NCI-H1436 (cell line): ENCODE measurements at places on chromosomes 5 and 9.
A peak's percentile ranks its signal among the peaks of the same experiment; 100 is the strongest.

DNA sequence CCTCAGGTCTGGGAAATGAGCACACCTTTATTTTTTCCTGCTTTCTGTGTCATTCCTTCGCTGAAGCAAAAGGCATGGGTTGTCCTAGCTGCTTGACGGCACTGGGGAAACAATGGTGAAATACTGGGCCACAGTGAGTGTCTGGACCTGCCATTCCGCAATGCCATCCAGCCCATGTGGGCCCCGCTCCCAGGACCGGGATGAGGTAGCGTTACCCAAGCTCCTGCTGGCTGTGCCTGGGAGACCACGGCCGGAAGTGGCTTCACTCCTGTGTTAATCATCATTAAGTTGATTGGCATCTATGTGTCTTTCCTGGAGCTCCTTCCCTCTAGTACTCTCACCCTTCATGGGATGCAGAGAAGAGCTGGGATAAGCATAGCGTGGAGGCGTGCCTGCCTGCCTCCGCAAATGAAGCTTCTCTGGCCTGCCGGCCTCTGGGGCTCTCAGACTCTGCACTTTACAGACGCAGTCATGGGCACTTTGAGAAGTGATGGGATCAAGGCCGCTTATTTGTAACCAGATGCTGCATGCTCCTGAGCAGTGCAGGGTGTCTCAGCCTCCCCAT, 16.5 kb upstream of the SMIM32 start:
- DNase-seq = no peak

- DNase-seq = peak; percentile 18
Observed at GRCh38 chr5:127492854-127493738, 24.3 kb upstream of the PRRC1 start.

GRCh38 chr9:131692612-131693562, 47.0 kb downstream of the RAPGEF1 start:
- DNase-seq = no peak

DNA sequence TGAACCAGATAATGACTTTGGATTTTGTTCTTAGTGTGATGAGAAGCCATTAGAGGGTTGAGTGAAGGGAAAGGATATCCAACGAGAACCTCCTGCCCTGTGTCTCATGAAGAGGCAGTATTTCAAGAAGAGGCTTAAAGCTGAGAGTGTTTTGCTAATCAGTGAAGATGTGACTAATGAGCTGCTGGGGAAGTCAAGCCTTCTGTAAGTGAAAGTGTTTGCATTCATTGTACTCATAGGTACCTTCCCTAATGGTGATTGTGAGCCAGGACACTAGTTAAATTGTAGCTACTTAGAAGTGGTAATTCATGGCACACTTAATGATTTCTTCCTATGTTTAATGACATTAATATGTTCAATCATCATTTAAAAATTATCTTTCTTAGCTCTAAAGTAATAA, 23.7 kb downstream of the PIP5K1B start:
- DNase-seq = no peak

DNA sequence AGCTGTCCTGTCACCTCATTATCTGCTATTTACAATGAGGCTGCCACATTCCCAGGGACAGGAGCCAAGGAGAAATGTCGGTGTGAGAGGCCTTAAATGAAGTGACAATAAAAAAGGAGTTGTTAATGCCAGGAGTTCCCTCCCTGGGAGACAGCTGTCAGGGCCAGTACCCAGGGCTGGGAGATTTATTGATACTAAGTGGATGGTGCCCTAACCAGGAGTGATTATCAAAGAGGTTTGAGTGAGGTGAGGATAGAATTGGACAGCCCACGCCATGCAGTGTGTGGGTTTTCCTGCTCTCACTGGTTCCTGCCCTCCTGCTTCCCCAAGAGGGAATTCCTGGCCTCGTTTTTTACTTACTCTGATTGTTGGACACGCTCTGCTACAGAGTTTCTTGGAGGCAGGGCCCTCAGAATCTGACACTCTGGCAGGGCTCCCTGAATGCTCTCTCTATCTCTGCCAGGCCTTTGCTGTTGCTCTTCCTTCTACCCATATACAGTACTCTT, 150.8 kb downstream of the GRIA1 start:
- DNase-seq = no peak

DNA sequence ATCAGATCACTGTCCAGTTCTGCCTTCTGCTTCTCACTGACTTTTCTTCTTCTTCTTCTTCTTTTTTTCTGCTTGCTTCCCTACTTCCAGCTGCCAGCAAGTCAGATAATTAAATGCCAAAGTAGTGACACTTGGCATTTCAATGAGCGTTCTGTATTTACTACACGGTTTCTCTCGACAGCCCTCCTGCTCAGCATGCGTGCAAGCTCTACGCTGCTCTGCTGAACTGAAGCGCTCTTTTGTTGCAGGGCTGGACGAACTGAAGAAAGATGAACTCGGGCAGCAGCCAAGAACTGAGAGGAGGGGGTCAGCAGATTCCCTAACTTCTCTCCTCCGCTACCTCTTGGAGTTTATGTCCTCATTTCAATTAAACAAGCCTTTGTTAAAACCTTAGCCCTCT, 319.1 kb downstream of the GLIS3 start:
- DNase-seq = no peak

DNA sequence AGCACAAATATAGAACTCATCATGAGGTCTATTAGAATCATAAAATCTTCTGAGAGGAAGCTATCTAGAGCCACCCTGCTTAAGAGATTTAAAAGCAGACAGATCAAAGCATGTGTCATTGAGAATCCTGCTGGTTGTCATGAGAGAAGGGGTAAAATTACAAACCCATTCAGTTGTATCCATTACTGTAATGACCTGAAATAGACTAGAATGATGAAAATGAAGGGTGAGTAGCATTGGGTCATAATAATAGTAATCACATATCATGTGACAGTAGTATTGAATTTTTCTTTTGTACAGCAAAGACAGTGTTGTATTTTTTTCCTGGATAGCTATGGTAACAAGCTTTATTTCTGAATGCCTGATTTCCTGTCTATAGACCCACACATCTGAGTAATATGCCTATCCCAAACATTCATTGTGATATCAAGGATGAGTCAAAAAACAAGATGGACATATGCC, 149.0 kb downstream of the PDE4D start:
- DNase-seq = peak; percentile 84

GRCh38 chr9:126510564-126510963, 103.2 kb upstream of the LMX1B start:
- DNase-seq = no peak

- no peak for DNase-seq
Observed at GRCh38 chr5:93252165-93252564, 328.9 kb downstream of the NR2F1-AS1 start.

DNA sequence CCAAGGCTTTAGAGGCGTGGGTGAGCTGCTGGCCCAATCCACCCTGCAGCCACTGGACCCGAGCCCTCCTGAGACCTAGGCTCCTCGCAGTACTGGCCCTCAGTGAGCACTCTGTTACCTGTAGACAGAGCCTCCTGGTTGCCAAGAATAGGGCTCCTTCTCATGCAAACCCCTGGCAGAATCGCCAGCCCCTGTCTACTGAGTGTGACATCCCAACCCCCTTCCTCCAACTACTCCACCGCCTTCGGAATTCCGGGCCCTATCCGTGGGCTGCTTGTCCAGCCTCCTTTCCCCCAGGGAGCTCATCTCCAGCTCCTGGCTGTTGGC, 23.8 kb upstream of the COL5A1 start:
- no peak for DNase-seq

- DNase-seq = no peak
Observed at GRCh38 chr9:126612813-126613641, 701 bp upstream of the LMX1B start.

- DNase-seq = no peak
Observed at GRCh38 chr5:348726-349125, 27.2 kb downstream of the AHRR start.

- DNase-seq = no peak
Observed at GRCh38 chr5:95029569-95030366, 255.1 kb downstream of the MCTP1 start.

GRCh38 chr5:133455676-133456075, 156.7 kb downstream of the FSTL4 start:
- no peak for DNase-seq

DNA sequence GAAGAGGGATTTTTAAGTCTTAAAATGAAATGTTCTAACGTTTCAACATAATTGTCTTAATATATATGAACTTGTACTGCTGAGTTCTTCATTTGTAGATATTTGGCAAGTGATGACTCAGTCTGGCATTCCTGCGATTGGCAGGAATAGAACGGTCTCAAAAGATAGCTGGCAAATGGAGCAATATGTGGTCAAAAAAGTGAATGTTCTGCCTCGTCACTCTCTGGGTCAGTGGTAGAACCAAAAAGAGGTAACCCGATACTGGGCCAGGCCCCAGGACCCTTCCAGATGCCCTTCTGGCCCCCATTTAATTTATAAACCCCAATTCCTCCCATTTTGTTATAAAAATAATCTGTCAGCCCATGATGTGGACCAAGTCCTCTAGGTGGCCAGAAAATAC, 39.2 kb downstream of the ZNF366 start:
- DNase-seq = no peak

GRCh38 chr5:41763574-41763973, 106.7 kb downstream of the OXCT1 start:
- no peak for DNase-seq

GRCh38 chr5:180820788-180821321, 18.2 kb upstream of the MGAT1 start:
- DNase-seq = no peak

- no peak for DNase-seq
Observed at GRCh38 chr9:98709968-98710965, 1.5 kb upstream of the GABBR2 start.

DNA sequence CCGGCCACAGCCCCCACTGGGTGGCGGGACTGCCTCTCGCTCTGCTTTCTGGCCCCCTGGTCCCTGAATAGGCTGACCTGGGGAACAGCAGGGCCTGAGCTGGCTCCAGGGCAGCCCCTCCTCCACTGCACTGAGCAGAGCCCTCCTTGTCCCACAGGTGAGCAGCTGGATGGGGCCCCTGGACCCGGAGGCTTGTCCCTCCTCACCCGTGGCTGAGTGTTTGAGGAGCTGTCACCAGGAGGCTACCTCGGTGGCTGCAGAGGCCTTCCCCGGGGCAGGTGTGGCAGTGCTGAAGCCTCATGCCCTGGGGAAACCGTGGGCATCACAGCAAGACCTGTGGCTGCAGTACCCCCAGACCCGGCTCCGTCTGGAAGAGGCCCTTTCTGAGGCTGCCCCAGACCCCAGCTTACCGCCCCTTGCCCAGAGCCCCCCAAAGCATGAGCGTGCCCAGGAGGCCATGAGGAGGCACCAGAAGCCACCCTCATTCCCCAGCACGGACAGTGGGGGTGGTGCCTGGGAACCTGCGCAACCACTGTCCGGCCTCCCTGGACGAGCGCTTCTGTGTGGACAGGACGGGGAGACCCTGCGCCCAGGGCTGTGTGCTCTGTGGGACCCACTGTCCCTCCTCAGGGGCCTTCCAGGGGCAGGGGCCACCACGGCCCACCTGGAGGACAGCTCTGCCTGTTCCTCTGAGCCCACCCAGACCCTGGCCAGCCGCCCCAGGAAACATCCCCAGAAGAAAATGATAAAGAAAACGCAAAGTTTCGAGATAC, 28.5 kb upstream of the LRRC14B start:
- no peak for DNase-seq

- no peak for DNase-seq
Observed at GRCh38 chr5:123752552-123753179, 240.7 kb downstream of the CSNK1G3 start.

GRCh38 chr5:65103756-65104440, 335.2 kb downstream of the CWC27 start:
- no peak for DNase-seq

GRCh38 chr9:22033012-22033630, 24.0 kb upstream of the CDKN2B start:
- DNase-seq = no peak

DNA sequence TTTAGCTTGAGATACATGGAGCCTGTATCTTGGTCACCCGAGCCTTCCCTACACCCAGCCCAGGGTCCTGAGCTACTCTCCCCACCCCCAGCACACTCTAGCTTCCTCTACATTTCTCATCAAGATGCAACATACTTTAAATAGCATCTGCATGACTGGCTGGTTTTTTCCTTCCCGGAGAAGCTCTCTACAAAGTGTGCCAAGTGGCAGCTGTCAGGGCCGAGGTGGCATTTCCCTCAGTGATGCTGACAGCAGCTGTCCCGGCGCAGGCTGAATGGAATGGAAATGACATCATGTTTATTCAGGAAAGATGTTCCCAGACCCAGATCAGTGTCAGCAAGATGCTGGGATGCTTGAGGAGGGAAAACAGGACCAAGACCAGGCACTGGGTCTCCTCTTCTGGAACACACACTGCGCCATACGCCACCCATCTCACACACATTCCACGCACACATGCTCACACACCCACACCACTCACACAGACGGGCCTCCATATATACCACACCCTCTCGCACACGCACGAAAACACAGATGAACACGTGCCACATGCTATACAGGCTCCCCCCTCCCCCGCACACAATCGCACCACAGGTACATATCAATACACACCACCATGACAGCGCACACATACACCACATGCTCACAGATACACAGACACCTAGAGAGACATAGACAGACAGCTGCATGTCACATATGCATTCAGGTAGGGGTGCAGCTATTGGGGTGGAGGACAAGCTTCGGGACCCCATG, 67.8 kb downstream of the LHX2 start:
- DNase-seq = no peak

DNA sequence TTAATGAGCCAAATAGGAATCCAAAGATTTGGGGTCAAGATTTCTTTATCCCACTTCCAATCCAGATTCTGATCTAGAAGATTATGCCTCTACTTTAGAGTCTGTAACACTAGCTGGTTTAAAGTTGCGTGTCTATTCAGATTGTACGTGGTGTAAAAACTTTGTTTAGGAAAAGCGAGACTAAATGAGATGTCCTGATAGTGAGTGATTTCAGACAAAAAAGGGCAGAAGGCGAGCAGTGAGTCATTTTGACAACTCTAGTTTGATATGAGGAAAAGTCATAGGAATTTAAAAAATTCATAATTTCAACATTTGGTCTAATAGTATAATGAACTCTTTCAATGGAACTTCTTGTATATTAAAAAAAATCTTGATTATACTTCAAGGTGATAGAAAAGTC, 119.6 kb upstream of the KLF9 start:
- DNase-seq = no peak

- no peak for DNase-seq
Observed at GRCh38 chr9:89592963-89593726, 11.7 kb upstream of the GADD45G start.

DNA sequence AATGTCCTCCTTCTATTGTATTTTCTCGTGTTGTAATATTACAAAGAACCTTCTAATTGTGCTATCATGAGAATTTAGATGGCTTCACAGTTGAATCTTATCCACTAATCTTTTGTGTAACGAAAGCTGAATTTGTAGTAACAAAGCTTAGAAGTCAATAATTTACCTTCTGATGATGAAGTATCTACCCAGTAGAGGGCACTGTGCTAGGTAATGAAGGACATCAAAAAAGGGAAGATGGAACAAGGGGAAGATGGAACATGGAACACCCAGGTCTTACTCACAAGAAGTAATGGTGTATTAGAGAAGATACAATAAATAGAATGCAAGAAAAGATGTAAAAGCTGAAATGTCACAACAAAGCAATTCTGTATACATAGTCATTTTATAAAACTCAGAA, 131.0 kb upstream of the CCNG1 start:
- no peak for DNase-seq

- DNase-seq = no peak
Observed at GRCh38 chr5:102809033-102809432, 53.9 kb downstream of the PAM start.

GRCh38 chr5:130693509-130693908, 471.5 kb downstream of the HINT1 start:
- no peak for DNase-seq

GRCh38 chr5:98957307-98957706, 28.5 kb upstream of the CHD1 start:
- DNase-seq = no peak
